ENCODE measurements at places on chromosomes 2 and 18.

- DNase-seq = no peak
These were observed 107.1 kb downstream of the TMX3 start for GRCh38 chr18:68607852-68608251.

DNA sequence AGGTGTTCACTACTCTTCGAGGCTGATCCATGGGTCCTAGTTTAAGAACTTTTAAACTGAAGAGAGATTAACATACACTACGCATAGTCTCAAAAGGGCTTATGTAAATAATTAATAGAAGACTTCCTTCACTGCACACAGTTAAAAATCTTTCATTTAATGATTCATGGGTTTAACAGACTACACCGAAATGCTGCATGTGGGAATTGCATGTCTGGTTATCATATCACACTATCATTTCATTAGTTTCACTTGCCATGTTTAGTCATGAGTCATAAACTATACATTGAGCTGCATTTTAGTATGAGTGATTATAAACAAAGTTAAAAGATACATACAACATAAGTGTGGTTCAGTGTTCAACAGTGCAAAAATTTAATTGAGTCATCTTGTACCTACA, 31.2 kb downstream of the GLS start:
- DNase-seq = peak; percentile 75

GRCh38 chr2:1869987-1870386, 125.7 kb upstream of the PXDN start:
- no peak for DNase-seq

- DNase-seq = no peak
These were observed 230.4 kb upstream of the AGAP1 start for GRCh38 chr2:235263205-235264120.

DNA sequence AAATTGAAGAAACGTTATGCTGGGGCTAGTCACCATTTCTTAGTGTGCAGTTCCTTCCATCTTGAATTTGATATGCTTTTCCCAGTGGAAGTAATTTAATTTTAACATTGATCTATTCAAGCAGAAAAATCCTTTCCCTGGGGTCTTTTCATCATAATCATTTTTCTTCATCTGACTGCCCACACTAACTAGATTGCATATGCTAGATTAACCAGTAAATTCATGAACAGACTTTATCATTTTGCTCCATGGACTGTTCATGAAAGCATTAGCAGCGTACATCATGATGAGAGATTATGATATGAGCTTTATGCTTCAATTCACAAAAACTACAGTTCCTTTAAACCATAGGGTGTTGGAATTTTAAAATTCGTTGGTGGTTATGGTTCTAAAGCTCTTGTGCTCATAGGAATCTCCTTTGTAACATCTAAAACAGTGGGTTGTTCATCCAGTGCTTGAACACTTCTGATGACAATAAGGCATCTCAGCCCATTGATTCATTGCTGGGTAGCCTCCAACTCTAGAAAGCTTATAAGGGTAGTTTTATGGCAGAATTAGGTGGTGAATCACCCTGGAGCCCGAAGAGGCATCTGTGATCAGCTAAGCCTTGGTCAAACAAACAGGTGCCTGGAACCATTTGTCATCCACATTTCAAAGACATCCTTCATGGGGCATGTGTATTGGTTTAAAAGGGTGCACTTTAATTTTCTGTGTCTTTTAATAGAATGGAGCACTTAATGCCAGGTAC, 77.2 kb upstream of the NDUFV2 start:
- DNase-seq = no peak

- DNase-seq = no peak
These were observed 167.1 kb upstream of the STK17B start for GRCh38 chr2:196338440-196338839.

- peak; percentile 78 for DNase-seq
These were observed 11.9 kb upstream of the MLPH start for GRCh38 chr2:237474931-237475703.

- DNase-seq = no peak
These were observed 141.3 kb upstream of the NOSTRIN start for GRCh38 chr2:168660870-168661862.

GRCh38 chr2:26352892-26353291, 6.3 kb upstream of the ADGRF3 start:
- peak; percentile 57 for DNase-seq

GRCh38 chr2:124662946-124663644, 638.0 kb downstream of the CNTNAP5 start:
- no peak for DNase-seq

Data from activated CD4-positive, alpha-beta T cell treated with anti-CD3 and anti-CD28 coated beads, Interleukin-10, Interleukin-2, amounts not matched to agents 100 ng/mL and 50 ng/mL, durations not matched to agents 16 hours and 8 hours (primary cell).